Tongue (tissue), 3 donors: ENCODE measurements at places on chromosomes 7 and 10. TPM values are rescaled to one million over a fixed set of nuclear protein-coding genes. Genes with fewer than 3 reads are reported as not detected.

Gene LRRC61
- 6.3 TPM for total RNA-seq

- no peak for DNase-seq
Observed at GRCh38 chr10:69641261-69641980, 11.4 kb downstream of the FAM241B start.

Gene ATOH7
- total RNA-seq, result 0.82 TPM

Gene SYNPO2L
- 28.0 TPM for total RNA-seq

Gene HEPACAM2
- total RNA-seq, result 0.21 TPM

Gene HGF
- total RNA-seq, result 10.2 TPM
